ENCODE measurements at places on chromosomes 4 and X.
A peak's percentile ranks its signal among the peaks of the same experiment; 100 is the strongest.

DNA sequence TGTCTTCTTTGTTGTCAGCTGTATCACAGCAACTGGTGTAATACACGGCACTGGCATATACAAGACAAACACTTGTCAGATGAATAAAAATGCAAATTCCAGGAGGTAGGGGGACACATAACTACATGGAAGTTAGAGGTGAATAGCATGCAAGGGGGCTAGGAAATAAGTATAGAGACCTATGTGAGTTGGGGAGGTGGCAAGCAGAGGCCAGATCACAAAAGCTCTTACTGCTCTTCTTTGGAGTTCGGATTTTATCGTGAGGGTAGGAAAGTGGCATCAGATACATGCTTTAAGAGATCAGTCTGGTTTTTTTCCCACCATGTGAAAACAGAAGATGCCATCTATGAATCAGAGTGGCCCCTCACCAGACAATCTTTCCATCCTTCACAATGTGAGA lies 2.8 kb upstream of the SRP72 start:
- no peak for DNase-seq

DNA sequence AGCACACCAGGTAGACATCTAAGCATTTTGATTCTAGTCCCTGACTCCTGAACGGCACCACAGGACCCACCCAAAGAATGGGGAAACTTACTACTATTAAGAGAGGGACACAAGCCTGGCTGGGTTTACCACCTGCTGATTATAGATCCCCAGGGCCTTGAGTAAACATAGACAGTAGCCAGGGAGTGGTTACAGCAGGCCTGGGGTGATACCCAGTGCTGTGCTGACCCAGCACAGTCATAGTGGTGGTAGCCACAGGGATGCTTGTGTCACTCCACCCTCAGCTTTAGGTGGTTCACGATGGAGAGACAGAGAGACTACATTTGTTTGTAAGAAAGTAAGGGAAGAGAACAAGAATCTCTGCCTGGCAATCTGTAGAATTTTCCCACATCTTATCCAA lies 11.7 kb downstream of the CYSLTR1 start:
- DNase-seq = no peak

GRCh38 chrX:123087326-123087725 lies 96.8 kb upstream of the GRIA3 start:
- peak; percentile 19 for DNase-seq

DNA sequence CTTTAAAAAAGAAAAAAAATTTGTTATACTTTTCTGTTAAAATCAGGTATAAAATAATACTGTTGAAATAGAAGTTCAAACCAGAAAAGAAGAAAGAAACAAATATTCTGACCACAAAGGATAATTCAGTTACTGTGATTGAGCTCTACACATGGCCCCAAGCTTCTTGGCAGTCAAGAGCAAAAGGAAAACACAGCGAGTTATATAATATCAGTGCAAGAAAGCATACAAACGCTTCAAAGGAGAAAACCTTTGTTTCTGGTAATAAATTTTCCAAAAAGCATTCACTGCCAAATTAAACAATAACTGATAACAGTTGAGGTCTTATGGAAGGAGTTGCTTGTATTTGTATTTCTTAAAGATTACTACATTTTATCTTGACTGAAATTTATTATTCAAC lies 40.5 kb upstream of the EDNRA start:
- DNase-seq = no peak

DNA sequence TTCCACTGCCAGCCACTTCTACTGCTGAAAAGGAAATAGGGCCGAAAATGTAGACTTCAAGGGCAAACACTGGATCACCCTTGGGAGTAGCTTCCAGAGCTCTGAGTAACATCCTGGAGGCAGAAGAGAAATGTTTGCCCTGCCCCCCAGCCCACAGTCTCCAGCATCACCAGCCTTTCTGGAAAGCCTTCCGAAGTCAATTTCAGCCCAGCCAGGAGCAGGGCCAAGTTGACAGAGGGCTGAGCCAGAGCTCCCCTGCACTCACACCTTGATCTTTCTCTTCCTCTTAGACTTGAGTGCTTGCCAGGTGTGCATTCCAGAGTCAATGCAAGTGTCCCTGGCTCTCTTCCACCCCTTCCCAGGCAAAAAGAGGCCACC lies 35.2 kb downstream of the SLC25A5 start:
- peak; percentile 88 for DNase-seq

DNA sequence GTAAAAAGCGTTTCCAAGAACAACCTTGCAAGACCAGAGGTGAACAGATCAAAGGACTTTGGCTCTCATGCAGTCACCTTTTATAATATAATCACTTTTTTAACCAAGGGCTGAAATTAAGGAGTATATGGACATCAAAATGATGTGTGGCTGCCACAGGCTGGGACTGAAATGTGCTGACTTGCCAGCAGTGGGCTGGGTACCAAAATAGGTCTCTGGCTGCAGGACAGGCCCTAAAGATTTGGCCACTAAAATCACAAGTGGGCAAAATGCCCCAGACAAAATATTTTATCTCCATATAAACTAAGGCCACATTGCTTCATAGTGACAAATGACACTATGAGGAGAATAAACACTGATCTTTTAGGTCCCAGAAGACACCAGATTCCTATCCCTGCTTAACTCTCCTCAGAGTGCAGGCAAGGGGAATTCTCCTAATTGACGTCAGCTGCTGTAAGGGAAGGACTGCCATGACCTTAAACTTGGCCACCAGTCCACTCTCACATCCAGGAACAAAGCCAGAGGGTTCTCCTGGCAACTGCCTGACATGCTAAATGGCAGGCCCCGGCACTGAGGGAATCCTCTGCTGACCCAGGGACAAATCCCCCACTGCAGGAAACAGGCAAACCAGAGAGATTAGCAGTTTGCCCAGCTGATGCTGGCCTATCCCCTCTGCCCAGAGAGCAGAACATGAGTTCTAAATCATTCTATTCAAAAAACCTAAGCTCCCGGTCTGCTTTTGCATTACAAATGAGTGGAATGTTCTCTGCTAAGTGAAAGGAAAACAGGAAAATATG lies 155.8 kb downstream of the PPP3CA start:
- peak; percentile 52 for DNase-seq

DNA sequence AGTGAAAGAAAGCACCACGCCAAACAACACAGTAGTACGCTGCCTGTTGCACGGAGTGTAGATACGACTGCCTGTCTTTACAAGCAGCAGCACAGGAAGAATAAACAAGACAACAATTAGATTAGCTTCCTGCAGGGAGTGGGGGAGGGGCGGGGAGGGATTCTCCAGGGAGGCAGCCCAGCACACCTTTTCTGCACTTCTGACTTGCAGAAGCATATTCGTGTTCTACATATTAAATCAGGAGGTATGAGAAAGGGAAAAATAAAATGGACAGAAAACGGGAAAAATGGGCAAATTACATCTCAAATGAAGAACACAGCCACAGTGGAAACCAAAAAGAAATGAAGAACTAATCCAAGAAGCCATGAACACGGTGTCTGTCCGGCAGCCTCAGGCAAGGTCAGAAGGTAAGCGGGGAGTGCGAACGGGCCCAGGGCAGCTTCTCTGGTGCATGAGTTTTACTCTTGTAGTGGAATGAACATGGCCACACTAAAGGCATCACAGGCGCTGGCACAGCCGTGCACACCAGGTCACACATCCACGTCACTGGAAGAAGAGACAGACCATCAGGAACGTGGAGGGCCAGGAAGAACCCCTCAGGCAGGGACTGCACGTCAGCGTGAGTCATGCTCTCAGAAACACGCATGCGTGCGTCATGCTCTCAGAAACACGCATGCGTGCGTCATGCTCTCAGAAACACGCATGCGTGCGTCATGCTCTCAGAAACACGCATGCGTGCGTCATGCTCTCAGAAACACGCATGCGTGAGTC lies 20.1 kb upstream of the ADRA2C start:
- DNase-seq = no peak

DNA sequence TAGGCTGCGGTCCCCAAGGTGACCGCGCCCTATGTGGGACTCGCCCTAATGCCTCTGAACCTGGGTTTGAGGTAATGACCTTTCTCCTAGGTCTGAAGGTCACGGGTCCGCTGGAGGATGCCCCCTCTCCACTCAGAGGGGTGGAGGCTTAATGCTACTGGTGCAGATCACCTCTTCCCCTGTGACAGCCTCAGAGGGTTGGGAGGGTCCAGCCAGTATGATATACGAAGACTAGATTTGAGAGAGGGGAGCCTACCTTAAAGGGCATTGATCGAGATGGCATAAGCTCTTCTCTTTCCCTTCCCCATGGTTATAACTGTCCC lies 1.0 kb downstream of the SLC25A5 start:
- no peak for DNase-seq

Data from GM03348 (cell line).